ENCODE measurements at places on chromosomes 11 and 22. TPM values are rescaled to one million over a fixed set of nuclear protein-coding genes. Genes with fewer than 3 reads are reported as not detected.

DNA sequence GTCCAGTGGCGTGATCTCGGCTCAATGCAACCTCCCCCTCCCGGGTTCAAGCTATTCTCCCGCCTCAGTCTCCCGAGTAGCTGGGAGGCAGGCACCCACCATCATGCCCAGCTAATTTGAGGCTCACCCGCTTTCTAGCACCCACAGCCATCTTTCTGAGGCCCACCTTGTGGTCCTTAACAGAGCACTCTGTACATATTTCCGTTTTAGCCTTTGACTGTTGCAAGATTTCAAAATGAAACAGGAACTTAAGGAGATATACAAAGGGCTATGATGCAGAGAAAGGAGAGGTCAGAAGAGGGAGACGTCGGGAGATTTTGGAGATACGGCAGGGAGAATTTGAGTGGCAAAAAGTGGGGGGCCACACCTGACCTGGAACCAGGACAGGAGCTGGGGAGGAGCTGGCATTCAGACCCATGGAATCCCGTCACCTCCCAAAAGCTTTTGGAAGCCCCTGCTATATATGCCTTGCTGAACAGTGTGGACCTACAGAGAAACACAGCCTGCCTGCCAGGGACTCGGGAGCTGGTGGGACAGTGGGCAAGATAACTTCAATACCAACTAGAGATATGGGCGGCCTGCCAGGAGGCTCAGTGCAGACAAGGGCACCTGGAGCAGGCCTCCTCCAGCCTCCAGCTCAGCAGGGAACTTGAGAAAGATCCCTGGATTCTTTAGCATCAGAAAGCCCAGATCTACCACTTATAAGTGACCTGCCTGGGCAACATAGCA, 8.0 kb upstream of the CLCF1 start:
- no peak overlapping the region for H3K27ac ChIP-seq
- H3K4me1 ChIP-seq, result no peaks in the 10 kb centered on the region
- no peaks in the 10 kb centered on the region for H3K36me3 ChIP-seq
- DNase-seq, result no peak
- H3K27me3 ChIP-seq, result peaks cover 5% of the 10 kb centered on the region
- H3K4me3 ChIP-seq, result no peak overlapping the region

DNA sequence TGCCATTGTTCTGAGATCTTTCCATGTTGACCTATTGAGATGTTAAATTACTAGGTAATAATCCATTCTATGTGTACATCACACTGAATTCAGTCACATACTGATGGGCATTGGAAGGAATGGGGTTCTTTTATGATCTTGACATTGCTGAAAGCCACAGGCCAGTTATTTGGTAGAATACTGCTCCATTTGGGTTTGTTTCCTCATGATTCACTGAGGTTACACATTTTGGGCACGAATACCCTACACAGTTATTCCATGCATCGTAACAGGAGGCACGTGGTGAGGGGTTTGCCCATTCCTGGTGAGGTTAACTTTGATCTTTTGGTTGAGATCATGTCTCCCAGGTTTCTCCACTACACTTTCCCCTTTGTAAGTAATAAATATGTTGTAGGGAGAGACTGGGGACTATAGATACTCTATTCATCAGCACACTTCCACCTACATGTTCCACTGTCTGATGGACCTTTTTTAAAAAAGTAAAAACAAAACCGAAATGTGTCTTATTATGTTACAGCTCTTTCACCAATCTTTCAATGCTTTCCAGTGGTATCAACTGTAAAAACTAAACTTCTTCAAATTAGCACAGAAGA, 12.0 kb upstream of the FOLR1 start:
- H3K27me3 ChIP-seq, result no peaks in the 10 kb centered on the region
- H3K4me1 ChIP-seq, result no peaks in the 10 kb centered on the region
- H3K36me3 ChIP-seq, result no peaks in the 10 kb centered on the region
- H3K4me3 ChIP-seq, result no peak overlapping the region
- no peak overlapping the region for H3K27ac ChIP-seq
- DNase-seq, result no peak

CKAP5 gene
- total RNA-seq, result 185 TPM

DNA sequence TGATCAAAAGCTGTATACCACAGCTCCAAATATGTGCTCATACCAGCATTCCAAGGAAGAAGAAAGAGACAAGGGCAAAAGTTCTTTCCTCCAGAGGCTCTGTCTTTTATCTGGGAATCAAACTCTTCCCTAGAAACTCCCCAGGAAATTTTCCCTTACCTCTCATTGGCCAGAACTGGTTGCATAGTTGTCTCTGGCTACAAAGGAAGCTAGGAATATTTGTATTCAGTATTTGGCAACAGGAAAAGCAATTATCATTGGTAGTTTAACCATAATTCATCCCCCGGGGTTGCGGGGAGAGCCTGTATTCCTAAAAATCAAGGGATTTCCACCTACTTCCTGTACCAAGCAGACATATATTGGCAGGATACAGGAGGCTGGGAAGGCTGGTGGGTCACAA, 10.5 kb upstream of the ZFTA start:
- no peak overlapping the region for H3K27ac ChIP-seq
- H3K4me1 ChIP-seq, result peaks cover under 1% of the 10 kb centered on the region
- H3K4me3 ChIP-seq, result no peak overlapping the region
- DNase-seq, result no peak
- H3K27me3 ChIP-seq, result no peaks in the 10 kb centered on the region

DNA sequence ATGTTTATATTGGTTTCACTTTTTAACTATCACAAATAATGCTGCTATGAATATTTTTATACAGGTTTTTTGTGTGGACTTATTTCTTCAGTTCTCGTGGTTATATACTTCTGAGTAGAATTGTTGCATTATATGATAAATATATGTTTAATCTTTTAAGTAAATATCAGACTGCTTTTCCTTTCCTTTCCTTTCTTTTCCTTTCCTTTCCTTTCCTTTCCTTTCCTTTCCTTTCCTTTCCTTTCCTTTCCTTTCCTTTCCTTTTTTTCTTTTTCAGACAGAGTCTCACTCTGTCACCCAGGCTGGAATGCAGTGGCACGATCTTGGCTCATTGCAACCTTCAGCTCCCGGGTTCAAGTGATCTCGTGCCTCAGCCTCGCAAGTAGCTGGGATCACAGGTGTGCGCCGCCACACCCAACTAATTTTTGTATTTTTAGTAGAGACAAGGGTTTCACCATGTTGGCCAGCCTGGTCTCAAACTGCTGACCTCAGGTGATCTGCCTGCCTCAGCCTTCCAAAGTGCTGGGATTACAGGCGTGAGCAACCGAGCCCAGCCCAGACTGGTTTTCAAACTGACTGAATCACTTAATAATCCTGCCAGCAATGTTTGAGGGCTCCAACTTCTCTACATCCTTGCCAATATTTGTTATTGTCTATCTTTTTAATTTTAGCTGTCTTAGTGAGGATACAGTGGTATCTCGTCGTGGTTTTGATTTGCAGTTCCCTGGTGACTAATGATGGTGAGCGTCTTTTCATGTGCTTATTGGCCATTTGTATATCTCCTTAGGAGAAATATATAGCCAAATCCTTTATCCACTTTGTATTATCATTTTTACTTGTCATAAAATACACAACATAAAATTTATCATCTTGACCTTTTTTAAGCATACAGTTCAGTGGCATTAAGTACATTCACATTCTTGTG, 21.9 kb downstream of the HTR3B start:
- H3K36me3 ChIP-seq, result no peaks in the 10 kb centered on the region
- H3K4me3 ChIP-seq, result no peak overlapping the region
- H3K4me1 ChIP-seq, result no peaks in the 10 kb centered on the region
- H3K27ac ChIP-seq, result no peak overlapping the region

GRCh38 chr11:92830377-92831155, 138.9 kb upstream of the MTNR1B start:
- no peaks in the 10 kb centered on the region for H3K27me3 ChIP-seq
- DNase-seq, result no peak
- no peak overlapping the region for H3K4me3 ChIP-seq
- H3K36me3 ChIP-seq, result no peaks in the 10 kb centered on the region
- H3K27ac ChIP-seq, result no peak overlapping the region
- no peaks in the 10 kb centered on the region for H3K4me1 ChIP-seq

PGR gene
- 0.35 TPM for total RNA-seq

CLCF1 gene
- total RNA-seq, result 0.57 TPM

- no peak for DNase-seq
- no peaks in the 10 kb centered on the region for H3K36me3 ChIP-seq
- H3K4me1 ChIP-seq, result no peaks in the 10 kb centered on the region
Observed at GRCh38 chr11:23455321-23455891, 595.1 kb upstream of the CCDC179 start.

GRCh38 chr22:24843048-24843447, 37.0 kb downstream of the SGSM1 start:
- no peaks in the 10 kb centered on the region for H3K36me3 ChIP-seq
- H3K27me3 ChIP-seq, result no peaks in the 10 kb centered on the region
- no peak for DNase-seq

DNA sequence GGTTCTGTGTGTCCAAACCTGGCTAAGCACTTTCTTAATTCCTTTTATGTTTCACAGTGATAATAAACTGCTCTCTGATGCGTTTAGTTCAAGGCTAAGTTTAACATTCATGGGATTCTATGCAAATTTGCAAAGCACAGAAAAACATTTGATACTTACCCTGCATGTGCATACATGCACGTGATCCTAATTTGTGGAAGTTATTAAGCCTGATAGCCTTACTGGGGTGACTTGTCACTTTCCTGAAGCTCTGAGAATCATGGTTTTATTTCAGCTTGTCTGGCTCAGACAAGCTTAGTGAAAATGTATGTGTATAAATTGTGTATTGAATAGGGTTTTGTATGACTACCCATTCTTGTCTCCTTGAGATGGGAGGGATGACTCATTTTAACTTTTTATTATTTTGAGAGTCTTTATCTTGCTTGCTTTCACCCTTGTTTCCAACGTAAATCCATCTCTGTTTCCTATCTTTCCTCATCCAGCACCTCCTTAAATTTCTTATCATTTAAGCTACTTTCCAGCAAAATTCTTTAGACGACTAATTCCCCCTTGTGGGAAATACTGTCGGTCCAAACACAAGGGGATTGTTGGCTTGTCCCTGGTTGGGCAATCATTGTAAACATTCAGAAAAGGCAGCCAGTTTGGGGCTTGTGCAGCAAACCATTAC, 167.1 kb downstream of the C11orf91 start:
- H3K27ac ChIP-seq, result no peak overlapping the region
- no peaks in the 10 kb centered on the region for H3K4me1 ChIP-seq
- H3K27me3 ChIP-seq, result no peaks in the 10 kb centered on the region
- DNase-seq, result no peak
- no peaks in the 10 kb centered on the region for H3K36me3 ChIP-seq

DNA sequence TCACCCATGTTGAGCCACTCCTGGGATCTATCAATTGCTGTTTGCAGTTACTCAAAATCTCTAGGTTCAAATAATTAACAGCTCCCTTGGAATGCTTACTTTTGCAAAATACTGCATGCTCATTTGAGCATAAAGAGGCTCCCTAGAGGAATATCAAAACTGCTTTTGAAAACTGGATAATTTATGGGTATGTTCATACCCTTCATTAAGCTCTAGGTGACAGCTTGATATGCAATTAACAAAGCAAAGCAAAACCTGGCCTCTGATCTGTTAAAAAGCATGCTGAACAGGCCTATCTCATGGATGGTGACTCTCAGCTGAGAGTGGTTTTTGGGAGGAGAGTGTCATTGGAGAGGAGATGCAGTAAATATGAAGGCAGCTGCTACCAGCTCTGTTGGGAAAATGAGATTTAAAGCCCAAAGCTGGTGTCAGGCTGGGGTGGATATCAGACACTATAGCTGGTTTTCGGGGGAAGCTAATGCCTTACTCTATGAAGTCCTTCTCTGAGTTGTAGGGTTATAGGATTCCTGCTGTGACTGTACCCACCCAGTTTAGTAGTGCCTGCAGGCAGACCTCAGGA, 110.9 kb downstream of the RASSF10 start:
- no peak overlapping the region for H3K27ac ChIP-seq
- no peaks in the 10 kb centered on the region for H3K36me3 ChIP-seq
- H3K27me3 ChIP-seq, result no peaks in the 10 kb centered on the region
- DNase-seq, result no peak

MS4A6E gene
- not detected for total RNA-seq

DNA sequence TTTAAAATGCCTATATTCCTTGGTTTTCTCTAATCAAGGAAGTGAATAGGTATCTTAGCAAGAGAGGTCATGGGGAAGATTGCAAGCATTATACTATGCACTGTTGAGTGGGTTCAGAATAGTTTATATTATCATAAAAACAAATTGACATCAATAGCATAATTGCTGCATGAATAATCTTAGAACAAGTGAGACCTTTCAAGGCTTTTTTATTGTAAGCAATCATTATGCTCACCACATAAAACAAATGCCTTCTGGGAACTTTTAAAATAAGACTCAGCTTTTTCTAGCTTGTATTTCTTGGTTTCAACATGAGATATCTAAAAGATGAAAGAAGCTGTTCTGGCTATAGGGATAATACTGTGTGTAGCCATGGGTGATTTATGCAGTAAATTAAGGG, 135.6 kb upstream of the ZC3H12C start:
- H3K27ac ChIP-seq, result no peak overlapping the region
- no peaks in the 10 kb centered on the region for H3K4me1 ChIP-seq
- no peaks in the 10 kb centered on the region for H3K27me3 ChIP-seq

DNA sequence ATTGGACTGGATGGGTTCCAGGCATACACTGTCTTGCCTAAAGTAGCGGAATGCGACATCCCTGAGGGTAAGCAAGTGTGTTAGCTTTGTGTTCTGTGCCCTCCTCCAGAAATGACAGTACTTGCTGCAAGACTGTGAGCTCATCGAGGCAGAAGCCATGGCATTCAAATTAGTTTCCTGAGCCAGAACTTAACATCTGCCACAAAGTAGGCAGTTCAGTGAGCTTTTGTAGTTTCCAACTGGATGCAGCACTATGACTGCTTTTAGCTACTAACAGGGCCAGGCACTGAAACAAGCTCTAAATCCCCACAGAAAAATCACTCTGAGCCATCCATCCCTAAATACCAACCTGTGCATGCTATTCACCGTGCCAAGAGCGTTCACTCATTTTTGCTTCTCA, 1.2 kb upstream of the FAR1 start:
- H3K27ac ChIP-seq, result no peak overlapping the region
- H3K4me3 ChIP-seq, result peak overlapping the region; percentile 93
- no peaks in the 10 kb centered on the region for H3K36me3 ChIP-seq
- DNase-seq, result no peak
- no peaks in the 10 kb centered on the region for H3K27me3 ChIP-seq
- no peaks in the 10 kb centered on the region for H3K4me1 ChIP-seq

GRCh38 chr22:36729321-36729720, 25.8 kb upstream of the CACNG2 start:
- H3K4me1 ChIP-seq, result no peaks in the 10 kb centered on the region
- H3K27ac ChIP-seq, result no peak overlapping the region
- no peaks in the 10 kb centered on the region for H3K27me3 ChIP-seq
- DNase-seq, result no peak

- H3K36me3 ChIP-seq, result no peaks in the 10 kb centered on the region
- no peak overlapping the region for H3K4me3 ChIP-seq
- no peaks in the 10 kb centered on the region for H3K27me3 ChIP-seq
- peak; percentile 29 for DNase-seq
- H3K4me1 ChIP-seq, result peaks cover 6% of the 10 kb centered on the region
Observed at GRCh38 chr11:11577932-11578911, 43.6 kb downstream of the GALNT18 start.

- H3K4me1 ChIP-seq, result no peaks in the 10 kb centered on the region
- DNase-seq, result no peak
- no peaks in the 10 kb centered on the region for H3K27me3 ChIP-seq
- H3K36me3 ChIP-seq, result no peaks in the 10 kb centered on the region
Observed at GRCh38 chr11:77821349-77821851, 456 bp downstream of the AAMDC start.

- no peaks in the 10 kb centered on the region for H3K36me3 ChIP-seq
- peaks cover 4% of the 10 kb centered on the region for H3K27me3 ChIP-seq
- H3K4me3 ChIP-seq, result no peak overlapping the region
- no peaks in the 10 kb centered on the region for H3K4me1 ChIP-seq
- DNase-seq, result peak; percentile 50
- no peak overlapping the region for H3K27ac ChIP-seq
Observed at GRCh38 chr11:69912911-69913451, 93.8 kb upstream of the FGF3 start.

- no peak for DNase-seq
- H3K27me3 ChIP-seq, result no peaks in the 10 kb centered on the region
- H3K4me3 ChIP-seq, result no peak overlapping the region
Observed at GRCh38 chr11:75229466-75229865, 11.1 kb upstream of the TPBGL start.
